Heart left ventricle (tissue), 16 donors: ENCODE measurements at places on chromosomes 7 and 10.

GRCh38 chr10:10872764-10873163 lies 144.9 kb upstream of the CELF2 start:
- DNase-seq, result no peak

GRCh38 chr10:84138478-84139125 lies 707 bp upstream of the GHITM start:
- peak; percentile 10 for DNase-seq

DNA sequence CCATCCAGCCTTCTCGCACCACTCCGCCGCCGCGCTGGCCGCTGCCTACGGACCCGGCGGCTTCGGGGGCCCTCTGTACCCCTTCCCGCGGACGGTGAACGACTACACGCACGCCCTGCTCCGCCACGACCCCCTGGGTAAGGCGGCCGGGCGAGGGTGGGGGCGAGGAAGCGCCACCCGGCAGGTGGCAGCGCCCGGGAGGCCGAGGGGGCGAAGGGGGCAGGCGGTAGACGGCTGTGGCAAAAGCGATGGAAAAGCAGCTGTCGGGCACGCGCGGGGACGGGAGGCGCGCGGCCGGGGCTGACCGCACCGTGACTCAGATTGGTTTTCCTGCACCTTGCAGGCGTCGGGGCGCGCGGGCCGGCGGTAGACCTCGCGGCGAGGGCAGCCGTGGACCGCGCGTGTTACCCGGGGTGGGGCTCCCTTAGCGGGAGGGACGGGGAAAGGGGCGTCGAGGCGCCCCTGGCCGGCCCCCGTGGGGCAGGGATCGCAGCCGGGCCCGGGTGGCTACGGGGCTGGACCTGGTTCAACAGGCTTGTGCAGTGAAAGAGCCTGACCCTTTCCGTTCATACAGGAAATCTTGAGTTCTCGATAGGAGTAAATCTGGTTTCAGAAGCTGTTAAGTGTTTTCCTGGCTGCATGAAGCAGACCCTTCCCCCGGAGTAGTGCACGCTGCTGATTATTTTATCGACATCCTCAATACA lies 608 bp downstream of the HHEX start:
- peak; percentile 60 for DNase-seq

- DNase-seq, result no peak
These were observed 39.1 kb downstream of the GOLGA7B start for GRCh38 chr10:97888641-97889262.

DNA sequence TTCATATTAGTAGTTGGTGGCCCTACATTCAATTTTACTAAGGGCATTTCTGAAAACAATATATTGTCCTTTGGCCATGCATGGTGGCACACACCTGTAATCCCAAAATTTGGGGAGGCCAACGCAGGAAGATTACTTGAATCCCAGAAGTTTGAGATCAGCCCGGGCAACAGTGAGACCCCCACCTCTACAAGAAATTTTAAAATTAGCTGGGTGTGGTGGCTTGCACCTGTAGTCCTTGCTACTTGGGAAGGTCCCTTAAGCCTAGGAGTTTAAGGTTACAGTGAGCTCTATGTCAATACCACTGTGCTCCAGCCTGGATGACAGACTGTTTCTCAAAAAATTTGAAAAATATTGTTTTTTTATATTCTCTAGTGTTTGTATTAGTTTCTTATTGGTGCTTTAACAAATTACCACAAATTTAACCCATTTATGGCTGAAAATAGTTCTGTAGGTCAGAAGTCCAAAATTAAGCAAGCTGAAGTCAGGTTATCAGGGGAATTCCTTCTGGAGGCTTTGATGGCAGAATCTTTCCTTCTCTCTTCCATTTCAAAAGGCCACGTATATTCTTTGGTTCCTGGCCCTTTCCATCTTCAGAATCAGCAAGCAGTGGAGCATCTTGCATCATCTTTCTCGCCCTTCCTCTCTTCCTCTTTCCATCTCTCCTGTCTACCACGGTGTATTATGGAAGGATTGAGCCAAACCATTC lies 12.4 kb downstream of the CBX3 start:
- DNase-seq, result no peak

GRCh38 chr10:92763634-92764155 lies 73.9 kb downstream of the HHEX start:
- DNase-seq, result no peak

DNA sequence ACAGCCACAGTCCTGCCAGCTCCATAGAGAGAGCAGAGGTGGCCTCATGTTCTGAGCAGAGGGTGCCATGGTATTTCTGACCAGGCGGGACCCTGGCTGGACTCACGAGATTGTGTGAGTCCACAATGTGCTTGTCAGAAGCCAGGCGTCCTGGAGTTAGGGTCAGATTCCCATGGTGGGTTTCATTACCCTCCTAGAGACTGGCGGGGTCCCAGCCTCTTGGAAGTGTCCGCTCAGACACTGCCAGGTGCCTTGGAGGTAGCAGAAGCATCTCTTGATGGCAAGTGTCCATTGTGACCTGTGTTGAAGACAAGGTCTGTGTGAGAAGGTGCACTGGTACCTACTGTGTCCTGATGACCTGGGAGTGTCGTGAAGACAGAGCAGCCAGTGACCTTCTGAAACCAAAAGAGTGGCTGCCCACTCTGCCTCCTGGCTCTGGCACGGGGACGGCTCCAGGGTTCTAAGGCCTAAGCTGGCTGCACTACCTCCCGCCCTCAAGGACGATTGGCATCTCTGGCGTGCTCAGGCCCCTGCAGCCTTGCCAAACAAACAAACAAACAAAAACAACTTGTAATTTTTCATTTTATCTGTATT lies 56.8 kb downstream of the MGMT start:
- no peak for DNase-seq

DNA sequence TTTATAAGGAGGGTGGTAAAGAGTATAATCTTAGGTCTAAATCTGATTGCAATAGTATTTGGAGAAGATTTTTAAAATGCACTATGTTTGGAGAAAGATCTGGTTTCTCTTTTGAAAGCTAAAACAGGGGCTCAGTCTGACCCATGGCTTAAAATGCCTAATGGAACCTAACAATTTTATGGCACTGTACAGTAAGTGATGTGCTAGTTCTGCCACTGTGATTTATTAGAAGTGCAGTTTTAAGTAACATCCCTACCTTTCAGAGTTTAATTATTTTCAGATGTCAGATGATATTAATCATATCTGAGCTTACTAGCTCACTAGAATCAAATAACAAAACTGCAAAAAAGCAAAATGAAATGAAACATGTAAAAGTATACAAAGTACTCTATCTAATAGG lies 514.7 kb upstream of the KCND2 start:
- DNase-seq, result no peak

DNA sequence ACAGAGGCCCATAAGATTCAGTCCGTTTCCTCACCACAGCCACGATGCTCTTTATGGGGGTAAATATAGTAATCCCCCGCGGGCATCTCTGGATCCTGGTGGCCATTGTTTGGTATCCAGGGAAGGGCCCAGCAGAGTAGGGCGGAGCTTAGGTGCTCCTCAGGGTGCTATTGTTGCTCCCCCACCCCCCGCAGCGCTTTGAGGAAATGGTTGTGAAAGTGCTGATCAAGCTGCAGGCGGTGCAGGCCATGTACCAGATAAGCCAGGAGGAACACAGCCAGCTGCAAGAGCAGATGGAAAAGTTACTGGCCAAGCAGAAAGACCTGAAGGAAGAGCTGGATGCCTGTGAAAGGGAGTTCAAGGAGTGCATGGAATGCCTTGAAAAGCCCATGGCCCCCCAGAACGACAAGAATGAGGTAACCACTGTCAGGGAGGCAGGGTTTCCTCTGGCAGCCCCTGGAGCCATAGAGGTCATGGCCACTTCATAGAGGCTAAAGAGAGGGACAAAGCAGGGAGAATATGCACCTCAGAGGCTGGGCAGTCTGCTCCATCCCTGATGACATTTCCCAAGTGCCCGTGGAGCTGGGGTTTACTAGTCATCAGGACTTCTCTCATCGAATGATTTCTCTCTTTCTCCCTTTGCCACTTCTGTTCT lies 17.6 kb upstream of the FLNC start:
- DNase-seq, result peak; percentile 70

DNA sequence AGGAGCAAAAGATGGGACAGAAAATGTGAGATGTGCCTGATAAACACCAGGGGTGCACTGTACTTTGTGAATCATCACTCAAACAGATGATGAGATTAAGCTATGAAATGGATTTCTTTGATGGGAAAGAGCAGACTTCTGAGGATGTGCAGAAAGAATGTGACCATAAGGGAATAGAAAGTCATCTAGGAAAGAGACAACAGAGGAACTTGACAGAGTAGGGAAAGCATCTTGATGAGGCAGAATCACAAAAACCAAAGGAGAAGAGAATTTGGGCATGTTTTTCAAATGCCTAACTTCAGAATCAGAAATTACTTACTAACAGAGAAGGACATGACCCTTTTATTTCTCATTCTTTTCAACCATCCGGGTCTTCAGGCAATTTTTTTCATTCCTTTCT lies 82.4 kb upstream of the LRRTM3 start:
- no peak for DNase-seq

- no peak for DNase-seq
These were observed 306.6 kb downstream of the WDR37 start for GRCh38 chr10:1362589-1363445.

- DNase-seq, result no peak
These were observed 23.0 kb upstream of the PCBD1 start for GRCh38 chr10:70911386-70911785.

DNA sequence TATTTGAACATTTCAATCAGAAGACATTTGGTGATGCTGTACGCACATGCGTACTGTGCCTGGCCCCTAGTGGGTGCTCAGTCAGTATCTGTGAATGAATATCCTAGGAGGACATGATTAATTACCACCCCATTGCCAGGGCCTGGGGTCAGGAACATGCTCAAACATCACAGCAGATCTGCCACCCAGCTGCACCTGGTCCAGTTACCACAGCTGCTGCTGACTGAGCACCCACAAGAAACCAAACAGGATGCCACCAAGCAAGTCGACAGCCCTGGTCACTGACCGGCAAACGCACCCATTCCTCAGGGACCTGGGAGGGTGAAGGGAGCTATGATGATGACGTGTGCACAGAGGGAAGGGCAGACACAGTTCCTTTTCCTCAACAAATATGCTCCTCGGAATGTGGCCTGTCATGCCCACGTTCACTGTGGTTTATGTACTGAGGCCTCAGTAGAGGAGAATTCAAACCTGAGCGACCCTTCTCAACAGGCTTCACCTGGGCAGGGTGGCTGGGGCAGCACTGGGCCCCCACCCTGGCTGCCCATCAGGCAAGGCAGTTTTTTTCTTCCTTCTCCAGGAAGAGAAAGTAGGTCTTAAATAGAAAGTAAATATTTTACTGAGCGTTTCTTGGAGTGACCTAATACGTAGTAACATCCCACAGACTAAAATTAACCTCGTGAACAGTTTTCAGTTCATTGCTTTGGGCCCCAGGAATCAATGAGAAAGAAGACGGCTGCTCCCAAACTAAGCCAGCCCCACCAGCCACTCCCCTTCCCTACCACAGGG lies 13.4 kb downstream of the CTBP2 start:
- DNase-seq, result no peak

- DNase-seq, result no peak
These were observed 381.6 kb downstream of the PARD3 start for GRCh38 chr10:34433241-34434076.

GRCh38 chr7:158805937-158806336 lies 23.4 kb downstream of the ESYT2 start:
- DNase-seq, result no peak

GRCh38 chr7:20194343-20194995 lies 22.7 kb downstream of the MACC1 start:
- DNase-seq, result no peak

DNA sequence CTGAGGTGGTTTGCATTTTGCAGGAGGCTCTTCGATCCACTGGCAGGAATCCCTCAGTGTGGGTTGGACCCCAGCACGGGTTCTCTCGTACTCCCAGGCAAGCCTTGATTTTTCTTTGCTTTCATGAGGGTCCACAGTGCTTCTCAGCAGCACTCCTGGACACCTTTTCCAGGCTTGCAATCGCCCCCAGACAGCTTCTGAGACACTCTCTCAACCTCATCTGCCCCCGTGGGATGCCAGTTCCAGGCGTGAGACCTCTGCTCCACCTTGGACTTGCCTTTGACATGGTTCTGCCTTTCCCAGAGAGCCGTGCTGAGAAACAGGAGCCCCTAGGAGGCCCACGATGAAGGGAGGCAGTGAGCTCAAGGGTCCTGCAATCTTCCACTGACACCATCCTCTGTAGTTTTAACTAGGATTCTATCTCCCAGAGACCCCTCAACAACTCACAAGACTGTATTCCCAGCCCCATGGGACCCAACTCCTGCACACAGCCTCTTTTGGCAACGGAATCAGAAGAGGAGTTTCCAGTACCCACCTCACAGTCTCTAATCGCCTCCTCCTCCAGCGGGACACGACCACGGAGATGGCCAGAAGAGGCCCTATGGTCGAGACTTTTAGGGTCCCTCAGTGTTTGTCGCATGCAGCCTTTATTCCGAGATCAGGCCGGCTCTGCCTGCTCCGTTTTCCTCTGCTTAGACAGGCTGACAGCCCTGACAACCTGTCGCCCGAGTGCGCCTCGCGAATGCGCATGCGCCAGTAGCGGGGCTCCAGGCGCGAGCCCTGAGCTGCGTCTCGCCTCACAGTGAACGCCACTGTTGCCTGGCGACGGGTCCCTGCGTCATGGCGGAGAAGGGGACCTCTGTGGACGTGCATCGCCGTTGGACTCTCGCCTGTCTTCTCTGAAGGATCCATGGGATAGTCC lies 26.0 kb upstream of the ZNF273 start:
- peak; percentile 76 for DNase-seq

GRCh38 chr7:80721883-80722615 lies 83.6 kb downstream of the CD36 start:
- DNase-seq, result peak; percentile 36

- DNase-seq, result no peak
These were observed 17.4 kb downstream of the SLC13A4 start for GRCh38 chr7:135710417-135711138.

- peak; percentile 59 for DNase-seq
These were observed 31.6 kb upstream of the LEP start for GRCh38 chr7:128209229-128210035.

- DNase-seq, result no peak
These were observed 183.5 kb downstream of the CREB5 start for GRCh38 chr7:28595801-28596200.

DNA sequence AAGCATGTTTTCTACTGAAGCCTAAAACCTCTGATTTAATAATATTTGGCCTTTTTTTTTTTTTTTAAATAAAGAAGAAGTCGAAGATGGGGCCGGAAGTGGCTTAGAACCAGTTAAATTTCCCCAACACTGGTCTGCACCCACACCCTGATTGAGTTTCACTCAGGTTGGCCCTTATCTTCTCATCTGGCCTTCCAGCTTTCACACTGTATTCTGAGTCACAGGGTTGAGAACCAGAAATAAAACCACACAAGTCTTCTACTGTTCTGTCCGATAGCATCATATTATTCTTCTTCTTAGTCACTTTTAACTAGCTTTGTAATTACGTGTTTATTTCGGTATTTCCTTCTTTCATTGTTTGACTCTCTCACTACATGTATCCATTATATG lies 9.9 kb downstream of the ZNF365 start:
- no peak for DNase-seq

DNA sequence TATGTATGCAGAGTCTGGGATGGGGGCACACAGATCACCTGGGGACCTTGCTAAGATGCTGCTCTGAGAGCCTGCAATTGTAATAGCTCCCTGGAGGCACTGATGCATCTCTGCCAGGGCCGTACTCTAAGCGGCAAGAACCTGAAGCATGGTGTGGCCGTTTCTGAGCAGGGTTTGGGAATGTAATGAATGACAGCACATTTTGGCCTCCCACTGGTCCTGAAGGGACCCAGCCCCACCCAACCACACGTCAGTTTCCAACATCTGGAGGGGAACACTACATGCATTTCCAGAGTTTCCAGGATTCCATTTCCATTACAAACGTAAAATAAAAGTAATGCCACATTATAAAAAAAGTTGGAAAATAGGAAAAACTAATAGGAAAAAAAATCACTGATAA lies 14.0 kb downstream of the ZCCHC24 start:
- DNase-seq, result peak; percentile 27

GRCh38 chr7:106493041-106493731 lies 167.8 kb downstream of the CCDC71L start:
- DNase-seq, result no peak
